ENCODE measurements at places on chromosomes 4 and X. TPM values are rescaled to one million over a fixed set of nuclear protein-coding genes. Genes with fewer than 3 reads are reported as not detected.

- H3K27ac ChIP-seq = no peak overlapping the region
- H3K4me1 ChIP-seq = no peaks in the 10 kb centered on the region
- no peaks in the 10 kb centered on the region for H3K27me3 ChIP-seq
- no peaks in the 10 kb centered on the region for H3K36me3 ChIP-seq
- no peak for DNase-seq
Measured at GRCh38 chrX:150150076-150150779, 211.9 kb upstream of the EOLA2 start.

Gene SPANXN3
- total RNA-seq = not detected

DNA sequence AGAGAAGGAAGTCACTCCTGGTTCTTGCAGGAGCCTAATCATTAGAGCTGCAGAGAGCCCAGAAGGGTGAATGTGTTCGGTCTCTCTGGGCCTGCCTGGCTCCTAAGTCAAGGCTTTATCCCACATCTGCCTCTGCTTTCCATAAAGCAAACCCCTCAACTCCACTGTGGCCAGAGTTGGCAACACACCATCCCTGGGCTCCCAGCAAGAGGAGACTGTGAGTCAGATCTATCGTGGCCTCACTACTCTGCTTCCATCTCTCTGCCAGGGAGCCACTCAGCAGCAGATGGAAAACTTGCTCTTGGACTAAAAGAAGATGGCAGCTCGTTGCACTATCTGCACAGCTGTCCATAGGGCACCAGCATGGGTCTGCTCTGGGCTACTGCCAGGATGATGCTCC lies 348.2 kb downstream of the FBXW7 start:
- DNase-seq = no peak
- no peak overlapping the region for H3K4me3 ChIP-seq
- H3K36me3 ChIP-seq = no peaks in the 10 kb centered on the region
- peaks cover 29% of the 10 kb centered on the region for H3K27me3 ChIP-seq

Gene VCX2
- total RNA-seq = not detected

Gene TBL1X
- 49.6 TPM for total RNA-seq

DNA sequence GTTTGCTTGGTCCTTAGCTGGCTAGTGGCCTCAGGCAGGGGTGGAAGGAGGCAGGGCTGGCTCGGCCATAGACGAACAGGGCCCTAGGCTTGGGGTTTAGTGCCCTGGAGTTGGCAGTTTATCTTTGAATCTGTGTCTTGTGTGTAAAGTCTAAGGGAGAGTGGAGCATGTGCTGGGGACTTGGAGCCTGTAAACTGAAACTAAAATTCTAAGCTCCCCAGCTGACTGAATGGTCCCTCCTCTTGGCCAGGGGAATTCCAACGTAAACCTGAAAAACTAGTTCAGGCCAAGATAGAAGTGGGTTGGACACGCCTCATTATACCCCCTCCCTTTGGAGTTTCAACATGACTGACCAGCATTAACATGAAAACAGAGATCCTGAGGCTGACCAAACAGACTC lies 46.1 kb upstream of the GPR78 start:
- no peaks in the 10 kb centered on the region for H3K36me3 ChIP-seq
- H3K4me1 ChIP-seq = no peaks in the 10 kb centered on the region
- H3K4me3 ChIP-seq = no peak overlapping the region
- DNase-seq = no peak
- H3K27ac ChIP-seq = no peak overlapping the region

Gene HDX
- not detected for total RNA-seq

GRCh38 chr4:2714918-2715317 lies 41.2 kb downstream of the TNIP2 start:
- H3K36me3 ChIP-seq = peaks cover 51% of the 10 kb centered on the region
- H3K4me3 ChIP-seq = no peak overlapping the region
- H3K4me1 ChIP-seq = no peaks in the 10 kb centered on the region
- no peak overlapping the region for H3K27ac ChIP-seq
- no peaks in the 10 kb centered on the region for H3K27me3 ChIP-seq

Gene FHDC1
- 0.16 TPM for total RNA-seq

Gene RNF175
- total RNA-seq = not detected

Gene S100P
- total RNA-seq = 16.8 TPM

Gene MAGEB18
- not detected for total RNA-seq

GRCh38 chrX:41588271-41588670 lies 100.5 kb upstream of the GPR34 start:
- no peaks in the 10 kb centered on the region for H3K4me1 ChIP-seq
- H3K36me3 ChIP-seq = no peaks in the 10 kb centered on the region
- no peak overlapping the region for H3K27ac ChIP-seq
- H3K4me3 ChIP-seq = no peak overlapping the region
- DNase-seq = peak; percentile 6

- H3K4me1 ChIP-seq = no peaks in the 10 kb centered on the region
- H3K36me3 ChIP-seq = no peaks in the 10 kb centered on the region
- no peak overlapping the region for H3K27ac ChIP-seq
- no peak for DNase-seq
- no peak overlapping the region for H3K4me3 ChIP-seq
Measured at GRCh38 chrX:108072746-108073145, 18.6 kb downstream of the PSMD10 start.

Gene IRAK1
- 260 TPM for total RNA-seq

Gene ASMT
- total RNA-seq = not detected

Gene APOOL
- total RNA-seq = 24.0 TPM

All from K562 (cell line).